Dermis microvascular lymphatic vessel endothelial cell (primary cell): ENCODE measurements at places on chromosomes 13 and 19. TPM values are rescaled to one million over a fixed set of nuclear protein-coding genes. Genes with fewer than 3 reads are reported as not detected.

Gene PROZ
- not detected in 2 replicates for total RNA-seq

Gene KLK12
- total RNA-seq, result not detected in 2 replicates

Gene PLK5
- total RNA-seq, result not detected in 2 replicates

Gene CEACAM5
- not detected in 2 replicates for total RNA-seq

Gene GIPC3
- total RNA-seq, result 0.77 and 1.4 TPM in 2 replicates

Gene SHISA7
- not detected in 2 replicates for total RNA-seq

Gene ACER1
- not detected in 2 replicates for total RNA-seq

Gene TNNT1
- 0.51 and 1.7 TPM in 2 replicates for total RNA-seq

Gene TMEM59L
- total RNA-seq, result under 0.01 TPM in 1 of 2 replicates, not detected in the other

Gene AMH
- 0.64 and 1.8 TPM in 2 replicates for total RNA-seq

Gene SAFB2
- 19.4 and 23.0 TPM in 2 replicates for total RNA-seq

Gene ZNF547
- 2.3 and 3.0 TPM in 2 replicates for total RNA-seq

Gene TRMT1
- 20.3 and 26.2 TPM in 2 replicates for total RNA-seq

Gene KLK5
- not detected in 2 replicates for total RNA-seq
